ENCODE measurements at places on chromosomes 6 and 20.
A peak's percentile ranks its signal among the peaks of the same experiment; 100 is the strongest.

GRCh38 chr6:92376691-92377090 is 1042.7 kb downstream of the EPHA7 start:
- DNase-seq = no peak

DNA sequence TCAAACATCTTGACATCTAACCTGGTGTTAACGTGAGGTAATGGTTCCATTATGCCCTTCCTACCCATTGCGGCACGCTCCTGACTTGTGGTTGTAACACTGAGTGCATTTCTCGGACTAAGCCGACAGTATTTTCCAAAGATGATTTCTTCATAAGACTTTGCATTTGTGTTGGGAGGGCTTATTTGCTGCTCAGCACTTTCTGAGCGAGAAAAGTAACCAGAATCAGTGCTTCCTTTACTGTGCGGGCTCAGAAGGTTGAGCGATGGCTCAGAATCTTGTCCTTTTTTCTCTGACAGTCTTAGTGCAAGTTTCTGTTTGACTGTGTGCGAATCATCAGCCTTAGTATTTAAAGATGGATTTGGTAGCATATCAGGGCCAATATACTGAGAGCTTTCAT is 171.7 kb downstream of the HIVEP2 start:
- DNase-seq = no peak

- DNase-seq = no peak
These were observed 140.3 kb downstream of the CEP57L1 start for GRCh38 chr6:109235481-109236038.

GRCh38 chr6:137432054-137432611 is 62.1 kb downstream of the OLIG3 start:
- DNase-seq = no peak

- no peak for DNase-seq
These were observed 802.1 kb upstream of the FLRT3 start for GRCh38 chr20:15139522-15139921.

DNA sequence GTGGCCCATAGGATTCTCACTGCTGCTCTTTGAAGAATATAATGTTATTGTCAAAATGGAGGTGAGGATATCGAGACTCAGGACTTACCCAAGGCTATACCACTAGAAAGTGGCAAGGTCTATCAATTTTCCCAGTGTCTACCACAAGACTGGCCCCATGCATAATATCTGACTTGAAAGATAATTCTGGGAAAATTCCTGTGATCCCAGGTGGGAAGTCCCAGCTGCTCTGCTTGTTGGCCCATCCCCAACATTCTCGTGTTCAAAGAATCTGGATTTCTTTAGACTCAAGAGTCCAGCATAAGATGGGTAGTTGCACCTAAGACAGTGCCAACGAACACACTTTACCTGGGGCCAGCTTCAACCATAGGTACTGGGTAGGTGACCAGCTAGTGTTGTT is 120.7 kb upstream of the DTNBP1 start:
- DNase-seq = no peak

DNA sequence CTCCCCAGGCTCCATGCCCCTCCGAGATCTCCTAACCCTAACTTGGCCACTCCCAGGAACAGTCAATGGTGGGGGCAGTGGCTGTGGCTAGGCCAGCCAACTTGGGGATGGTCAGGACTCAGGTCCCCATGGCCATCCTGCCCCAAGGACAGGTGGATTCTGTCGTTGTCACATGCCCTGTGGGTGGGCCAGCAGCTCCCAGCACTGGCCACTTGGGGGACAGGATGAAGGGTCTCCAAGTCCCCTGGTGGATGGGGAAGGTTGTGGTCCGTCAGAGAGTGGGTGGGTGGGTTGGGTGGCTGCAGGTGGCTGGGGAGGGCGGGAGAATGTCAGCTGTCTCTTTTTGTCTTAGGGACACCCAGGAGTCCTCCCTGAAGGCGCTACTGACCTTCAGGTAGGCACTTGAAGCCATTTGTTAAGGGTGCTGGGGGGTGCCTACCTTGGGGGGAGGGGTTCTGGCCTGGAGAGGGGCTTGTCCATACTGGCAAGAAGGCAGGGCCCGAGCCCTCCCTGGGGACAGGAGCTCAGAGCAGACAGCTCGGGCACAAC is 5.5 kb downstream of the COL9A3 start:
- DNase-seq = no peak

- peak; percentile 70 for DNase-seq
These were observed 78.7 kb upstream of the MYL9 start for GRCh38 chr20:36462440-36463211.

DNA sequence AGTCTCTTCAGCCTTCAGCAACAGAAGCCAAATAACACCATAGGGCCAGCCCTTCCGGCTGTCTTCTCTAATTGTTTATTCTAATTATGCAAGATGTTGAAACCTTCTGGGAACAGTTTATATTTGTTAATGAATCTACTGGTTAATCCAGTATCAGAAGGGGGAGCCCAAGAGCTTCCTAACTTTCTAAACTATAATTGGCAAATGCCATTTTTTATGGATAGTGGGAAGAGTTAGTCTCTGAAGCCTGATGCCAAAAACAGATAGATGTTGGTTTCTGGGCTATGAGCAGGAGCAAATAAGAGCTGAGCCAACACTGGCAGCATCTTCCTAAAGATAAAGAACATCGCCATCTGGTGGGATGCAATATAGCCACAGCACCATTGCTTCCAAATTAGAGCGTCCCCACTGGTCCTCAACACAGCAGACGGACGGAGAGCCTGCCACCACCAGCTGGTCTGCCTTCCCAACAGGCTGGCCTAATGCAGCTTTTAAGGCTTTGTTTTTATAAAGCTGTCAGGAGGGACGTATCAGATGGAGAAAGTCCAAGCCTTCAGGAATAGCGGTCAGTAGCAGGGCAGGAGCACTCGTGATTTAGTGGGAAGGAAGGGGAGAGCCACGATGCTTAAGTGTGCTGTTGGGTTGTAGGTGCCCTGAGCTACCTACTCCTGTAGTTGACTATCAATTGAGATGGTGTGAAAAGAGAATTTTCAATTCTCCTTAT is 118.8 kb downstream of the RALGAPA2 start:
- DNase-seq = peak; percentile 11

DNA sequence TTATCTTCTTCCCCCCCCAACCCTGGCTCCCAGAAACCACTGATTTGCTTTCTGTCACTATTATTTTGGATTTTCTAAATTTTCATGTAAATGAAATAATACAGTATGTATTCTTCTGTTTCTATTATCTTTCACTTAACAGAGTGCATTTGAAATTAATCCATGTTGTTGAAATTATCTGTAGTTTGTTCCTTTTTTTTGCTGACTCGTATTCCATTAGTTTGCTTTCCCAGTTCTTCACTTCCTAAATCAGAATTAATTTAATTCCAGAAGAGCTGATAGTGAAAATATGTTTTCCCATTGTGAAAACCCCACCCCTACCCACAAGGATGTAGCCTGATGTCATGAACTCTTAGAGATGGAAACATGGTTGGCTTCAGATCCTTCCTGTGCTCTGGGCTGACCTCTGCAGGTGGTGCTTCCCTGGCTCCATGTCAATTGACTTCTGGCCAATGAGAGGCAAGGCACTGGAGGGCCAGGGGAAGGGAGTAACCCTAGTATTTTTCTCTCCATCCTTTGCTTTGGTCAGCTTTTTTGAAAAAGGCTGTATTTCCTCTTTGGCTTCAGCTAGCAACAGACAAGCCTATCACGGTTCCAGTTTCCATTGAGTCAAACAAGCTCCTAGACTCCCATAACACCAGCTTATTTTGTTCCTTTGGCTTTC is 244.4 kb upstream of the HSF2 start:
- DNase-seq = no peak

- DNase-seq = no peak
These were observed 474 bp downstream of the RBM38 start for GRCh38 chr20:57391439-57392301.

GRCh38 chr6:93343476-93343875 is 75.9 kb downstream of the EPHA7 start:
- no peak for DNase-seq

- peak; percentile 70 for DNase-seq
These were observed 18.5 kb downstream of the SNRPB start for GRCh38 chr20:2451939-2452732.

DNA sequence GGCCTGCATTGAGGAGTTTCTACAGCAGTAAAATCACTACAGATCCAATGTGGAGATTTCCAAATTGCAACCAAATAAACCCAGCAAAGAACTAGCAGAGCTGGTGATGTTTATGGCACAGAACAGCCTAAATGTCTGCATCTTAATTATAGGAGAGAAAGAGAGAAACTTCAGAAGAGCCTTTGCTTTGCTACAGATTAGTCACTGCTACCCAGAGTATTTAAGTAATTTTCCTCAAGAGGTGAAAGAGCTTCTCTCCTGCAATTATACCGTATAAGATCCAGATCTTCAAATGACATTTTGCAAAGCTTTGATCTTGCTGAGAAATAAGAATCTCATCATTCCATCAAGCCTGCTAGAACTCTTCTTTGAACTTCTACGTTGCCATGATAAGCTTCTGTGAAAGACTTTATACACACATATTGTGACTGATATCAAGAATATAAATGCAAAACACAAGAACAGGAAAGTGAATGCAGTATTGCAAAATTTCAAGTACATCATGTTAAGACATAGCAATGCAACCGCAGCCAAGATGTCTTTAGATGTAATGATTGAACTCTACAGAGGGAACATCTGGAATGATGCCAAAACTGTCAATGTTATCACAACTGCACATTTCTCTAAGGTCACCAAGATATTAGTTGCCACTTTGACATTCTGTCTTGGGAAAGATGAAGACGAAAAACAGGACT is 48.0 kb downstream of the MKKS start:
- DNase-seq = no peak

- peak; percentile 61 for DNase-seq
These were observed 5.4 kb upstream of the TUBB2A start for GRCh38 chr6:3162565-3163247.

DNA sequence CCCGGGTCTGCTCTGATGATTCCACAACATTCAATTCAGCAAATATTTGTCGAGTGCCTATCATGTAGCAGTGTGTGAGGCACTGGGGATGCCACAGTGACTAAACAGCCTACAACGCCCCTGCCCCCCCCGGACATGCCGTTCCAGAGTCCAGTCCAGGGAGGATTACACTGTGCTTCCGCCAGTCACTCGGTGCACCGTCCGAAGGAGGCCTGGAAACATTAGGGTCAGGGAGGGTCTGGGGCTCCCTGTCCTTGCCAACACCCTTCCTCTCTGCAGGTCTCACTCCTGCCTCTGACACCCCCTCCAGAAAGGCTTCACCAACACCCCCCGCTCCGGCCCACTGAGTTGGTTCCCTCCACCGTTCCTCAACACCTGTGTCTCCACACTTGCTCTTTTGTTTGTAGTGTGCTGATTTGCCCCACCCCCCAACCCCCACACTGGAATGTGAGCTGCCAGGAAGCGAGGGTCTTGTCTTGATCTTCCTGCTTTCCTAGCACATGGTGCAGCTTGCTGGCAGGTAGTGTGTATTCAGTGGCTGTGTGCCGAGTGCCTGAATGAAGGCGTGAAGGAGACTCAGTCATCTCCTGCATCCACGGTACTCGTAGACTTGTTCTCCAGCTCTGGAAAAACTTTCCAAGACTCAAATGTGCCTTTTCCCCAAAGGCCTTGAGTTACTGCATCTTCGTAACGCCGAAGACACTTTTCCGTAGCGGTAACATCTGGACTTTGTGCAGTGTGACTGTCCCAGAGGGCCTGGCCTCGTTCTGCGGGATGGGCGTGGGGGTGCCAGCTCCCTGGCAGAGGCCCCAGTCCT is 150.4 kb downstream of the ZDHHC14 start:
- DNase-seq = no peak

- DNase-seq = no peak
These were observed 5.4 kb downstream of the CTNNBL1 start for GRCh38 chr20:37699202-37699601.

GRCh38 chr6:150899231-150899630 is 33.7 kb downstream of the MTHFD1L start:
- no peak for DNase-seq

GRCh38 chr6:144035416-144035815 is 27.4 kb upstream of the PLAGL1 start:
- no peak for DNase-seq

GRCh38 chr6:157596461-157596860 is 215.5 kb downstream of the ZDHHC14 start:
- no peak for DNase-seq

DNA sequence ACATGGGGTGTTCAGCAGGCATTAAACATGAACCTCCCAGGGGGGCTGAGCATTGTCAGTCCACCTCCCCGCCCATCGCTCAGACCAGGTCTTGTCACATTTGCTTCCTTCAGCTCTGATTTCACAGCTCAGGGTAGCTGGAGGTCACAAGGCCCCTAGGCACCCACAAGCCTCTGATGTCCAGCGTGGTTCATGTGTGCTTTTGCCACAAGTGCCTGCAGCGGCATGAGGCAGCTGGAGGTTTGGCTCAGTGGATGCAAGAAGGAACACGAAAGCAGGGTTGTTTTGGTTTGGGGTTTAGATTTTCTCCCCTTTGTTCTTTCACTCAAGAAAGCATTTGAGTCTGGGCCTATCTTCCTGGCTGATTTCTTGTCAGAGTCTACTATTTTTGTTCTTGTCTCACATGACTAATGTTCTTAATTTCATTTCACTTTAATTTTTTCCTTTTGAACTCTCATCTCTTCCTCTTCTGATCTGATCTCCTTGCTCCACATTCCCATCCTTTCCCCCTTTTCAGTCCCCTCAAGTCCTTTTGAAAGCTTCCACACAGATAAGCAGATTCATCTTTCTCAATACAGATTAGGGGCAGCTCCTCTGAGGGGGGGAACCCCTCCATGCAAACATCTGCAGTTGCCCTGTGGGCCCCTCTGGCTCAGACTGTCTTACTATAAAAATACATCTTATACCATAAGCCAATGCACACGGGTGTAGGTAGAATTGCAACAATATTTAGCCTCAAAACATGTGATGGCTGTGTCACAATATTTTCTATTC is 68.1 kb upstream of the CEP85L start:
- DNase-seq = no peak

DNA sequence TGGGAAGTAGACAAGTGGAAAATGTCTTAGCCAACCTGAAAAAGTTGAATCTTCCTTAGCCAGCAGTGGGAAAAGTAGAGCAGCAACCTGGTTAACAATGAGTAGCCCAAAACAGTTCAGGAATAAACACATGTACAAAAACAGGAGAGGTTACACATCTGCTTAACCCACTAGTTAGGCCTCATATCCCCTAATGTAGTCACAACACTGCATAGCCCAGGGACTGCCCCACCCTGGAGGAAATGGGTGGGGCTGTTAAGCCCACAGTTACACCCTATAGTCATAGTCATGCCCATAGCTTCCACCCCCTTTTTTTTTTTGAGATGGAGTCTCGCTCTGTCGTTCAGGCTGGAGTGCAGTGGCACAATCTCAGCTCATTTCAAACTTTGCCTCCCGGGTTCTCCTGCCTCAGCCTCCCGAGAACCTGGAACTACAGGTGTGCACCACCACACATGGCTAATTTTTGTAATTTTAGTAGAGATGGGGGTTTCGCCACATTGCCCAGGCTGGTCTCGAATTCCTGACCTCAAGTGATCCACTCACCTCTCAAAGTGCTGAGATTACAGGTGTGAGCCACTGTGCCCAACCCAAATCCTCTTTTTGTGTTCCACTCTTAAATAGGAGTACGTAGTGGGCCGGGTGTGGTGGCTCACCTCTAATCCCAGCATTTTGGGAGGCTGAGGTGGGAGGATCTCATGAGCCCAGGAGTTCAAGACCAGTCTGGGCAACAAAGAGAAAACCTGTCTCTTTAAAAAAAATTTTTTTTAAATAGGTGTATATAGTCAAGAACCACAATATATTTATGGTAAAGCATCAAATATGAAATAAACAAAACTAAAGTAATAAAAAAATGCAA is 24.5 kb downstream of the ILRUN start:
- no peak for DNase-seq

GRCh38 chr6:139776041-139776440 is 401.6 kb upstream of the CITED2 start:
- DNase-seq = no peak
